ENCODE measurements at places on chromosomes 5 and 9.

DNA sequence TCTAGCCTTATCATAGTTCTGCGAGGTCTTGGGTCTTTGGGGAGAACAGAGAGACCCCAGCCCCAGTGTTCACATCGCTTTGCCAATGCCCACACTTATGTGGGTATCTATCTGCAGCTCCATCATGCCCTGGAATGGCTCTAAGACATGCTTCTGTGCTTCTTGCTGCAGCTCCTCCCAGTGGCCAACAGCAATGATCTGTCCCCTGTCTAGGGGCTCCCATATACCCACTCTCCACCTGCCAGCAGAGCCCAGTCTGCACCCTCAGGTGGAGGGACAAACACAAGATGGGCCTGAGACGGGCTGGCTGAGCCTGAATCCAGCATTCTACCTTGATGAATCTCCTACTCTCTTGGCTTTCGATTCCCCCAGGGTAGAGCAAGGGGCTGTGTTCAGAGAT, 14.6 kb upstream of the DAP start:
- DNase-seq: no peak

DNA sequence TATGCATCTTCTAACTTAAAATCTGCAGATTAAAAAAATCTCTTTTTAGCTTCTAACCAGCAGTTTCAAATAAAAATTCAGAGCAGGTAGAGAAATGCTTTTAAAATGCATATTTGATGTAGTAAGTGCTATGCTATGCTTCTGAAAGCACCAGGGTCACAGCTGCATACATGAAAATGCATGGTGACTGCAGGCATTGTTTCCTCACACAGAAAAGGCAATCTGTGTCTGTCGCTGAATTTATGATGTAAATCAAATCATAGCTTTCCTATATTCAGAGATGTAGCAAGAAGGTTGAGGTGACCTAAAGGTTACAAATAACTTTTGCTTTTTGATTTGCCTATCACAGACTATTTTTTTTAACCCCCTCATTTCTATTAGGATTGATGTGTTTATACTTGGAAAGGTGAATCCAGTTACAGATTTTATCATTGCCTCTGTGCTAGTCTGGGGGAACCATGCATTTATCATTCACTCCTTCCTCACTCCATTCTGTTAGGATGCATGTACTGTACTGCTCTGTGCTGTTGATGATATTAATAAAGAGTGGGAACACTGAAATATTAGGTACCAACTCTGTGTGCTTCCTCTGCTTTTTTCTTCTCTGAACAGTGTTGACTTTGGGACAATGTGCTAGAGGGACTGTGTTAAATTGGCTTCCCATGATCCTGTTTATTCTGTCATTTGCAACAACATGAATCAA, 65.6 kb downstream of the FOCAD start:
- DNase-seq: no peak

DNA sequence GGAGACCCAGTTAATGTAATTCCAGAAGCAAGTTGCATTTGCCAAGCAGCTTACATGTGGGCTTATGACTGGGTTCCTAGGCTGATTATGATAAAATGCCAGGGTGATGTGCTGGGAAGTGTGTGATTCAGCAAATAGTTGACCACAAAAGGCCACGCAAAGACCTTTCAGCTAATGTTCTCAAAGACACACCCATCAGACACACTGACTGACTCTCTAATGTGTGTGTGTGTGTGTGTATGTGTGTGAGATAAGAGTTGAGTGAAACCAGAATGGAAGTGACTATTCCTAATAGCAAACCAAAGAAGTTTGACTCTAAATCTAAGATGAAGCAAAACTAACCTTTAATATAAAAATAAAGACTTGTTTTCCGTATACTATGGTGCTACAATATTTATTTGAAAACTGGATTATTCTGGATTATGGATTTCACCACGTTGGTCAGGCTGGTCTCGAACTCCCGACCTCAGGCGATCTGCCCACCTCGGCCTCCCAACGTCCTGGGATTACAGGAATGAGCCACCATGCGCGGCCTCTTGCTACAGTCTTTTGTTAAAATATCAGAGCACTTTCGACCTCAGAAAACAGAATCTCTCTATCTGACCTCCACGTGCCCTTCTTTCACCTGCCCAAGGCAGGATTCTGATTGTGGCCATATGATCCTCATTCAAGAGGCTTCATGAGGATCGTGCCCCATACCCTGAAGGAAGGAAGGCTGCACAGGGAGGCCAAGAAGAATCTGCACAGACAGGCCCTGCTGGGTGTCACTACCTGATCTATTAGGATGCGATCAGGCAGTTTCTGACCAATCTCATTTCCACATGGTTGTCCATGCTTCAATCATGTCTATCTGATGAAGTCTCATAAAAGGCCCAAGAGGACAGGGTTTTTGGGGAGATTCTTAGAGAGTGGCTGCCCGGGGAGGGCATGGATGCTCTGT, 75.6 kb downstream of the USP20 start:
- no peak for DNase-seq

GRCh38 chr5:109936996-109937395, 247.3 kb downstream of the MAN2A1 start:
- DNase-seq: no peak

- DNase-seq: no peak
These were observed 1414.9 kb upstream of the NUDT12 start for GRCh38 chr5:104977529-104977928.

- no peak for DNase-seq
These were observed 51.9 kb upstream of the SH3PXD2B start for GRCh38 chr5:172506251-172506650.

DNA sequence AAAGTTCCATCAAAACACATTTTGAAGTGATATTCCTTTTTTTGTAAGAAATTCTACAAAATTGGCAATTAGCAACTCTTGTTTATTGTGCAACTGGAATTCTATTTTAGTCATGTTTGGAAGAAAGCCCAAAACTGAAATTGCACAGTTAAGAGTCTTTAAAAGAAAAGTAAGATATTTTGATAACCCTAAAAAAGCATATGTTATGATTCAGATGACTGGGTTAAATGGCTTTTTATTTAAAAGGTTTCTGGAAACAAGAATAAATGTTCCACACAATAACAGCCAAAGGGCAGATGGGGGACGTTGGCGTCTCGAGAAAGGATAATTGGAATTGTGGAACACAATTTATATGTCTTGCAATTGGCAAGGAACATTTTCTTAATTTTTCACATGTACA, 275.2 kb downstream of the CDH9 start:
- no peak for DNase-seq

- DNase-seq: no peak
These were observed 37.4 kb downstream of the SCAMP1 start for GRCh38 chr5:78397831-78398230.

DNA sequence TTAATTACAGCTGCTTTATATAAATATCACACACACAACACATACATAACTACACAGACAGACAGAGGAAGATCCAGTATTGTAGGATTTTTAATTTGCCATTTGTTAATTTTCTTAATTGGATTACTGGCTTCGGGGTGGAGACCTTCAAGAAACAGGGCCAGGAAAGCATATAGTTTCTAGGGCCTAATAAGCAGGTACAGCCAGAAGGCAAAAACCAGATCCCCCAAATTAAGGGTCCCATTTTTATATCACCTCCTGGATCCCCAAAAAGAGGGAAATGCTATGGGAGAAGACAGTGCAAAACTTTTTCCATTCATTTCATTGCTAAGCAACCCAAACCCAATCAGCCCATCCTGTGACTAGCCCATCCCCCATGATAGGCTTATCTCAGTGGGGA, 373.3 kb upstream of the FAM174A start:
- no peak for DNase-seq

DNA sequence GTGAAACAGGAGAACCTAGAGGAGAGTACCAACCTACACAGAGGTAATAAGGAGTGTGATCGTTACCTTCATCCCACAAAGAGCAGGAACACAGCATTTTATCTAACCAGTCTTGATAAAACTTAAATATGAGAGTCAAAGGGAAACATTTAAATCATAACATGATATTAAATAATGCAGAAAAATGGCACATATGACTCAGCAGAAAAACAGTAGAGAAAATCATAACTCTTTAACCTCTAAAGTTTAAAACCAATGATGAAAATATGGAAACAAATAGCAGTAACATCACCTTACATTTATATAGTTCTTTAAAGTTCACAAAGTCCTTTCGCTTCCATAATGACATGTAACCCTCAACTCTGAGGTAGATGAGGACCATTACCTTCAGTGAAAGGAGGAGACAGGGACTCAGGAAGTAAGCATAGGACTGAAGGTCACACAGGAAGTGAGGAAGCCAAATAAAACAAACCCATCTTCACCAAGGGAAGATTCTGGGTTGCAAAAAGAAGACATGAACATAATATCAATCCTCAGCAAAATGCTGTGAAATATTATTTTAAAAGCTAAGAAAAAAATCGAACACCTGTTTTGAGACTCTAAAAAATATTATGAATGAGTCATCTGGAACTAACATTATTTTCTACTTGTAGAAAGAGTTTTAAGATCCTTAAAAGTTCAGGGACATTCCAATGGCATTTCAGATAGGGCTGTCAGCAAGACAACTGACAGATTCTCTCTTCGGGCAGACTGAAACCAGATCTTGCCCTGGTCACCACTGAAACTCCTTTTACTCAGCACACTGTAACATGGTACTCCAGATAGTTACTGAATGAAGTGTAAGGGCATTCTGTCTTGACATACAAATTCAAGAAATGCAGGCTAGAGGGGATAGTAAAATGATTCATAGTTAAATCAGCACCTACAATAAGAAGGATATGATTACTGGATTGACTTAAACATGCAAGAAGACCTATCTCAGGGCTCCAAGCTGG, 148.5 kb downstream of the EPB41L4A start:
- no peak for DNase-seq

DNA sequence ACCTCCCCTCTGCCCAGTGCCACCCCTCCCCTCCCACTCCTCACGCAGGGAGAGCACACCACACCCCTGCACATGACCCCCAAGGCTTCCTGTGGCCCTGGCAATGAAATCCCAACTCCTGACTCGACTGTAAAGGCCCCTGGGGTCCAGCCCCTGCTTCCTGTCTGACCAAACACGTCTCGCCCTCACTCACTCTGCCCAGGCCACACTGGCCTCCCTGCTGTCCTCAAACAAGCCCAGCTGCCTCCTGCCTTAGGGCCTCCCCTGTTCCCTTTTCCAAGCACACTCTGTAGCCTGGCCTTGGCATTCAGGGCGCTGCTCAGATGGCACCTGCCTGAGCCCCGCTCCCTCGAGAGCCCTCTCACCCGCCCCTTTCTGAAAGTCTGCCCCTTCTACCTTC, 42.4 kb downstream of the HK3 start:
- DNase-seq: no peak

- DNase-seq: no peak
These were observed 87.7 kb downstream of the VCAN start for GRCh38 chr5:83559118-83559785.

DNA sequence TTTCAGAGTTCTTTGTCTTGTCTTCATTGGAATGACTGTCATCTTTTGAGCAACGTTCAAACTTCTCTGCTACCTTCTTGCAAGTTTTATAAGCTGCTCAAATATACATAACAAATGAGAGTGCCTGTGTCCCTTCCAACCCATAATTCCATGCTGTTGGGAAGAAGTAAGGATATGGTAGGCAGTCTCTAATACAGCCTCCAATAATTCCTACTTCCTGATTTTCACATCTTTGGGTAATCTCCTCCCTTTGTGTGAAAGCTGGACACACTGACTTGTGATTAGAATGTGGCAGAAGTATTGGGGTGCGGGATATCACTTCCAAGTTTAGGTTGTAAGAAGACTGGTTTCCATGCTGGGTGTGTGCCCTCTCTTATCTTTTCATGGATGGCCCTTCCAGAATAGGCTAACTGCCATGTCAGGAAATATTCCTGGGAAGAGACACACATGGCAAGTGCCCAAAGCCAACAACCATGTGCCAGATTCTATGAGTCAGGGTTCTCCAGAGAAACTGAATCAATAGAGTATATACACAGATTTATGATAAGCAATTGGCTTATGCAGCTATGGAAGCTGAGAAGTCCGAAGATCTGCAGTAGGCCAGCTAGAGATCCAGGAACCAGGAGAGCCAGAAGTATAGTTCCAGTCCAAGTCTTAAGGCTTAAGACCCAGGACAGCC, 531.3 kb downstream of the NTRK2 start:
- DNase-seq: no peak

- no peak for DNase-seq
These were observed 16.3 kb upstream of the GARNL3 start for GRCh38 chr9:127248241-127248640.

- DNase-seq: no peak
These were observed 125.4 kb downstream of the C5orf15 start for GRCh38 chr5:133842846-133843611.

- DNase-seq: no peak
These were observed 68.8 kb downstream of the KCNT1 start for GRCh38 chr9:135770771-135771170.

DNA sequence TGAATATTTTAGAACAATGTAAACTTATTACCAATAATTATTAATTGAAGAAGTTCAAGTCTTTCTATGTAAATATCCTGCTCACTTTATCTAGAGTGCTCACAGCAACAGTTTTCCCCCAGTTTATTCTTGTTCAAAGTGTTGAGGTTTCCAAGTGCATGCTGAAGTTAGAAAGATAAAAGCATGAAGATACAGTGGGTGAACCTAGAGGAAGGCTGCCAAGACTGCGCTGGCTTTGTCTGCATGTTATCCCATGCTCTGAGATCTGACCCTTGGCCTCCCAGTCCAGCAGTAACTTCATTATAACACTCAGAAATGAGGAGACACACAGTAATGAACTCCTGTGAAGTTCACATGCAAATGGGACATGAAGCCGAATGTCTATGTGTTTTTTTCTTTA, 76.0 kb upstream of the PIP5K1B start:
- DNase-seq: no peak

DNA sequence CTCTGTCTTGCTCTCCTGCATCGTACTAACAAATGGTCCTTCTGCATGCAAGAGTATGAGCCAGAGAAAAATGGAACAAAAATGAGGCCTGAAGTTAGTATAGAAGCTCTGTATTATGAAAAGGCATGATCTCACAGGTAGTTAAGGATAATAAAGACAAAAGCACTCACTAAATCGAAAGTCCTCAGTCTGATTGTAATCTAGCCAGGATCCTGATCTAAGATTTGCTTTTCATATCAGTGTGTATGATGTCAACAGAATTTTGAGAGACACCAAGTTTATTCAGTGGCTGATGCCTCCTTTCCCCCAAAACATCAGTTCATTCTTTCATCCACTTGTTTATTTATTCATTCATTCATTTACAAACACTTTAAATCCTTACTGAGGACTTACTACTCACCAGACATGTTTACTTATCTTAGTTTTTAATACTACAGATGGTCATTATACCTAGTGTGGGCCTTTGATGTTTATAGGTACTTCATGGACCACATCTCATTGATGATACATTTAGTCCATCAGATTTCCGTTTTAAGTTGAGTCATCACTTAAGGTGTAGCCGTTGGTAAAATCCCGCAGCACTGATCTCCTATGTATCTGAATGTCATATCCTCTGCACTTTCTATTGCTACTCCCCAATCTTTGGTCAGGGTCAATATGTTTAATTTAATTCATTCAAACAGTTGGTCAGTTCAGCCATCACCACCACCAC, 105.2 kb upstream of the DHFR start:
- DNase-seq: no peak

DNA sequence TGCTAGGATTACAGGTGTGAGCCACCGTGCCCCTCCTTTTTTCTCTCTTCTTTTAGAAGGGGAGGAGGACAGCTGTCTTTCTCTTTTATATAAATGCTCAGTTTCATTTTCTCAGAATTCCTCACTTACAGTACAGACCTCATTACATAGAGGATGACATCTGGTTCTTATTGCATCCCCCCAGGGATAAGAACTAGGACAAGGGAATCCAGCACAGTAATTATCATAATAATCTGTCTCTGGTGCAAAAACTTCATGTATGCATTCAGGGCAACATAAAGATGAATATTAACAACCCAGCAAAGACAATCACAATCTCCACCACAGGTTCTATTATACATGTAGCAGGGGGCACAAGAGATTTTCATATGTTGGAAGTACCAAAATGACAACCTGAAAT, 5.1 kb downstream of the SPZ1 start:
- DNase-seq: no peak
